A549 treated with RU486 at 1 μM for 4 hours (cell line): ENCODE measurements at places on chromosomes 11 and 22. TPM values are rescaled to one million over a fixed set of nuclear protein-coding genes. Genes with fewer than 3 reads are reported as not detected.

The ZNHIT2 gene
- total RNA-seq: 13.4 to 26.8 TPM (median 23.3 TPM) in 5 replicates

The LRRC32 gene
- total RNA-seq: 0.13 to 0.46 TPM (median 0.19 TPM) in 5 replicates

The PPP2R5B gene
- 4.3 to 5.9 TPM (median 4.6 TPM) in 5 replicates for total RNA-seq

The KCNK7 gene
- total RNA-seq: 0.21 to 1.4 TPM (median 0.57 TPM) in 5 replicates
